ENCODE measurements at places on chromosomes 1 and 21.
A peak's percentile ranks its signal among the peaks of the same experiment; 100 is the strongest.

DNA sequence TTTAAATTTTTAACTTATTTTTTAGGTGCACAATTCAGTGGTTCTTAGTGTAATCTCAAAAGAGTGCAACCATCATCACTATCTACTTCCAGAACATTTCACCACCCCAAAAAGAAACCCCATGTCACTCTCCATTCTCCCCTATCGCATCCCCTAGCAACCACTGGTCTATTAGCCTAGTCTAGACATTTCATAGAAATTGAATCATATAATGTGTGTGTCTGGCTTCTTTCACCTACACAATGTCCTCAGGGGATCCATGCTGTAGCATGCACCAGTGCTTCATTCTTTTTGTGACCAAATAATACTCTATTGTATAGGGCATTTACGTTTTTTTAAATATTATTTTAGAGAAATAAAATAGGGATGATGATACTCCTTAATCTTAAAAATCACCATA lies 64.7 kb downstream of the JAK1 start:
- DNase-seq: no peak

DNA sequence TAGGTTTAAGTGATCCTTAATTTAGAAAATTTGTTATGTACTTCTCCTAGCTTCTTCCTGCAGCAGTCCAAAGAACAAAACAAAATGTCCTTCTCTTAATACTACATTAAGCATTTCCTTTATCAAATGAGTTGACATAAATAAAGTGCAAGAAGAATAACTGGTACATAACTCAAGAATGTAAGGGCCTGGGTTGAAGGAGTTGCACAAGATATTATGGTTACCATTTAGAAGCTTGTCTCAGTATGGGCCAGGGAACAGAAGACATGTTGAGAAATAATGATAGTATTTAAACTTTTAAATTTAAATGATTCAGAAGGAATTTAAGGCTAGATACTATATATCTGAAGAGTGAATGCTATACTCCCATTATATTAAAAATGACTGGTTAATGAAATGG lies 23.5 kb downstream of the SUCO start:
- no peak for DNase-seq

DNA sequence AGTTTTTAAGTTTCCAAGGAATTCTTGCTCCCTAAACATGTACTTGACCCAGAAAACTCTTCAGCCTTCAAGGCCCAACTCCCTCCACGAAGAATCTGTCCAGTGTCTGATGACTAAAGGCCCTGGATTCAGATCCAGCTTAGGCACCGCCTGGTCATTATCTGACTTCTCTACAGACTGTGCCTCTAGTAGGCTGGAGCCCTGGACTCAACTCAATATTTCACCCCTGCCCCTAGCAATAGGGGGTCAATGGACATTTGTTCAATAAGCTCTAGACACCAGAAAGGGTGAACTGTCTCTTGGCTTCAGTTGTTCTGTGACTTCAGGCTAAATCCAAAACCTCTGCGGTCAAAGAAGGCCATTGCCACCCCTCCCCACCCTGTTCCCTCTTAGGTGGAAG lies 34.5 kb downstream of the NUAK2 start:
- no peak for DNase-seq

DNA sequence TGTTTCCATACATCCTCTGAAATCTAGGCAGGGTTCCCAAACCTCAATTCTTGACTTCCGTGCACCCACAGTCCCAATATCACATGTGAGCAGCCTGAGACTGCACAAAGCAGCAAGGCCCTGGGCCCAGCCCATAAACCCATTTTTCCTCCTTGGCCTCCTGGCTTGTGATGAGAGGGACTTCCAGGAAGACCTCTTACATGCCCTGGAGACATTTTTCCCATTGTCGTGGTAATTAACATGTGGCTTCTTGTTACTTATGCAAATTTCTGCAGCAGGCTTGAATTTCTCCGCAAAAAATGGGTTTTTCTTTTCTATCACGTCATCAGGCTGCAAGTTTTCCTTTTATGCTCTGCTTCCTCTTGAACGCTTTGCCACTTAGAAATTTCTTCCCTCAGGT lies 3.3 kb upstream of the PIGK start:
- no peak for DNase-seq

DNA sequence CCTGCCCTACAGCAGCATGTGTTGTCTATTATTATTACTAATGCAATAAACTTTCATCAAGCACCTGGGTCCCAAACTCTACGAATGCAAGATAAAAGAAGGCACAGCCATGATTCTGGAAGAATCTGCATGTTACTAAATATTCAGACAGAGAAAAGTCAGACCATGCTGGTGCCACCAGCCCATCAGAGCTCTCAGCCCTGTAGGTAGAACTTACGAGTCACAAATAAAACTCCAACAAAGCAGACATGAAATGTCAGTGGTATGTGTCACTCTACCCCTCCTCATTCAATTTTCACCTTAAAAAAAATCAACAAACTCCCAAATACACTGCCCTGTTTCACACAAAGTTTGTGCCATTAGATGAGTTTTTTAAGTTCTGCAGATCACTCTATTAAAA lies 62.4 kb upstream of the TIAM1 start:
- no peak for DNase-seq

- DNase-seq: no peak
Observed at GRCh38 chr1:153262070-153262366, 2.5 kb downstream of the LORICRIN start.

DNA sequence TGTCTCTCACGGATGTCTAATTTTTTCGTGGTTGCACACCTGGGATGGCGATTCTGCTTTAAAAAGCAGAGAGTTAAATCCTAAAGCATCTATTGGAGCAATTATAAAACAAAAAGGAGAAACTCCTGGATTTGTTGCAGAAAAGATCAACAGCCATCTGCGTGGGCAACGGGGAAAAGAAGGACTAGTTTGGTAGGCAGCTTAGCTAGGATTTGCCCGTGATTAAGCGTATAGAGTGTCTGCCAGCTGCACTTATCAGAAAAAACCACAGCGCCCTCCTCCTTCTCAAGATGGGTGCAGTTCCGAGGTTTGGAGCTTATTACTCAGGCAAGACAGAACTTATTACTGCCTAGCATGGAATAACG lies 526 bp upstream of the SLC25A24 start:
- DNase-seq: no peak

DNA sequence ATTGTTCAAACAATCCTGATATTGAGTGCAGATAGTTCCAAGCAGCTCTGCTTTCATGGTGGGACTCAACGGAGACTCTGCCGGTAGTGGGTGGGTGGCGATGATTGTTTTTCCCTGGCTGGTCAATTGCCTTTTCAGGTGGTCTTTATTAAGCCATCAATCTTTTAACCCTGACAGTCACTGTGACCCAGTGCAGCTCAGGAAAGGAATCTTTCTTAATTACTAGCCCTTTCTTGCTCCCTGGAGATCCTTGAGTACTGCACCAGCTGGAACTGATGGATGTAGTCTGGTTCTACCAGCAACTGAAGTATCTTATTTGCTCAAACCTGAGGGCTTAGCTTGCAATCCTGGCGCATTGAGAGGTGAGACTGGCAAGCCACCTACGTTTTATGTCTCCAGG lies 196.4 kb downstream of the PLPP3 start:
- DNase-seq: no peak

DNA sequence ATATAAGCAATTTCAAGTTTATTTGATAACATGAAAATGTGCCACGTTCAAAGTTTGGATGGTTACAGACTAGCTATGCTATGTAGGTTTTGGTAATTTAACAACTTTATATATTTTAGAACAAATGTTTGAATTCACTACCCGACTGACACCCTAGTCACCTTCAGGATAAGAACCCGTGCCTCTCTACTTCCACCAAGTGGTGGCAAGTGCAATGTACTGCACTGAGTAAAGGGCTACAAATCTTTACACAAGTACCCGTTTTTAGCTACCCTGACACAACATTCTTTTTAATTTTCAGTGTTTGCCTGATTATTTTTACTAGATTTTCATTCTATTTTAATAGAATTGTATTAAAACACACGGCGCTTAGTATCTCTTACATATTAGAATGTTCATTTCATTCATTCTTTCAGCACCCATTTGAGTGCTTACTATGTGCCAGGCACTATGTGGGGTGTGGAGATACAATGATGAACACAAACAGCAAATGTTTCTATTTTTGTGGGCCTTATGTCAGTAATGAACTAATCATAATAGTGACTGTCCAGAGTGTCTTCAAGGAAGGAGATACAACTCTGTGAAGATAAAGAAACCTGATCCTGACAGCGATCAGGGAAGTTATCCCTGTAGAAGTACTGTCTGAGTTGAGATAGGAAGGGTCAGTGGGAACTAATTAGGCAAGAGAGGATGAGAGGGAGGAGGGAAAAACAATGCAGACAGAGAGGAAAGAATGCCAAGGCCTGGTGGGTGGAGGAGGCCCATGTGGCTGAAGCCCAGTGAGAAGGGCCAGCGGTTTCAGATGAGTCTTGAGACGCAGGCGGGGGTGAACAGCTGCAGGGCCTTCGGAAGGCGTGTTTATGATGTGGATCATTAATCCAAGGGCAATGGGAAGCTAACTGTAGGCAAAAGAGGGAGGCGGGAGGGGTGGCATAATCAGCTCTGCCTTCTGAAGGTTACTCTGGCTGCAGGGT lies 3.8 kb downstream of the LCA5L start:
- no peak for DNase-seq

DNA sequence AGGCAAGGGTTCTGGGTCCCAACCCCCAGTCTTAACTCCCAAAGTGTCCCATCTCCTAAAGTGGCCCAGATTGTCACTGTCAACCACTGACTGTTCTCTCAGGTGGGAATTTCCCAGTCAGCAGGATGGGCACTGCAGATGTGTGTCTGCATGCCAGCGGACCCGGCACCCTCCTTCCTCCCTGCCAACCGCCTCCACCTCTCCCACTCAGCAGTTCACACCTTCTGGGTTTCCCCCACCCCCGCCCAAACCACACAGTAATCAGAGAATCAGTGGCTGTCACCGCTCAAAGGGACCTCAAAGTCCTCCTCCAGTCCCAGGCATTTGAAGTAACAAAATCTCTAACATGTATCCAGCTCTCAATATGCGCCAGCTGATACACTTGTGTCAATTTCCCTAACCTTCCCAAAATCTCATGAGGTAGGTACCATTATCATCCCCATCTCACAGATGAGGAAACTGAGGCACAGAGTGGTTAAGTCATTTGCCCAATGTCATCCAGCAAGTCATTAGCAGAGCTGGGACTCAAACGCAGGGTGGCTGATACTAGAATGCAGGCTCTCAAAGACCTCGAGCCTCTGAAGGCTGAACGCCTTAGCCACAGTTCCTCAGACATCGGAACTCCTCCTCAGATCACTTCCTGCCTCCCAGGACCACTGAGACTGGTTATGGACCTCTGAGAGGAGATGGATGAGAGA lies 4.8 kb downstream of the RUNX3 start:
- DNase-seq: peak; percentile 80

GRCh38 chr1:21531241-21531640 lies 22.0 kb downstream of the ALPL start:
- DNase-seq: no peak

DNA sequence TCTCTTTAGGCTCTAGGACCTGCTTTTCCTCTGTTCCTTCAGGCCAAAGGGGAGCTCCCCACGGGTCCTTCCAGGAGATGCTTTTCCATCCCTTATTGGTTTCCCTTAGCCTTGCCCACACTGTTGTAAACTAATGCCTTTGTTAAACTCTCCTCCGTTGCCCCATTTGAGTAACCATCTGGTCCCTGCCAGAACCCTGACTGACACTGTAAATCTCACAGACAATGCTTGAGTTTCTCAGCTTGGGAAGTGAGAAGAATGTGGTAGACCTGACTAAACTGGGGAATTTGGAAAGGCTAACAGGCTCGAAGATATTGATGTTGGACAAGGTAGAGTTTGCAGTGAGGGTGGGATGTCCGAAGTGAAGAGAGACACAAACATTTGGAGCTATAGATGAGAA lies 11.4 kb downstream of the AKNAD1 start:
- no peak for DNase-seq

- no peak for DNase-seq
Observed at GRCh38 chr1:97630948-97631347, 289.9 kb downstream of the DPYD start.

DNA sequence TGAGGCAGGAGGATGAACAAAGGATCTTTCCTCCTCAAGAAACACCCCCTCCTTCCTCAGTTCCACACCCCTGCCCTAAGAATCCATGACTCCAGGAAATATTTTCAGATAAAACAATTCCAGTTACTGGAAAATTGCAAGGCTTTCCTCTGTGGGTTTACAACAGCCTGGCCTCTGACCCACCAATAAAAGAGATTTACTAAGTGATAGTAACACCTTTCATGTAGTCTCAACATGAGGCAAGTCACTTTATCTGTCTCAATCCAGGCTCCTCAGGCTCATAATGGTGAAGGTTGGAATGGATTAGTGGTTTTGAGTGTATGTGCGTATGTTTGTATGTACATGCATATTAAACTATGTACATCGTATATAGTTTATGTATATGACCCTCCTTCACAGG lies 71.4 kb upstream of the PPP2R5A start:
- no peak for DNase-seq

GRCh38 chr1:212315184-212315583 lies 30.0 kb downstream of the PPP2R5A start:
- no peak for DNase-seq

DNA sequence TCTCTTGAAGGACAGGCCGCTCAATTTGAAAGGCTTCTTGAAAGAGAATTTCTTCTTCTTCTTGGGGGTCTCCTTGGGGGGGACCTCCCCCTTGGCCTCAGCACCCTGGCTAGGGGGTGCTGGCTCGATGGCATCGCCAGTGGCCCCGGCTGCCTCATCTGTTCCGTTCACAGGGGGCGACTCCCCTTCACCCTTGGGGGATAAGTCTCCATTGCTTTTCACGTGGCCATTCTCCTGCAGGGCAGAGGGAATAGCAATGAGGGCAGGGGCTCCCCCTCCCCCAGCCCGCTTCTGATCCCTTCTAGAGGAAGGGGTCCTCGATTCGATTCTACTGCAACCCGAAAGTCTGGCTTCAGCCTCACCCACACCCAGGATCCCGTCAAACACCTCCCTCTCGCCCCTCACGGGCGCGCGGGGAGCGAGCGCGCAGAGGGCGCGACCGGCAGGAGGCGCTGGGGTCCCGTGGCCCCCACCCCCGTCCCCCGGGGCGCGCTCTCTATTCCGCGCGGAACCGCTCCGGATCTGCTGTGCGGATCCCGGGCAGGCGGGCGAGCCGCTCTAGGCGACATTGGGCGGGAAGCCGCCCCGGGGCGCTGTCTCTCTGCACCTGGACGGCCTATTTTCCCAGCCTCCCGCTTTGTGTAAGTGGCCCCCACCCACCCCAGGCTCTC lies 1.0 kb downstream of the MARCKSL1 start:
- DNase-seq: peak; percentile 30

GRCh38 chr1:110673805-110674336 lies 869 bp downstream of the KCNA3 start:
- no peak for DNase-seq
